ENCODE measurements at places on chromosomes 6 and 20.
A peak's percentile ranks its signal among the peaks of the same experiment; 100 is the strongest.

DNA sequence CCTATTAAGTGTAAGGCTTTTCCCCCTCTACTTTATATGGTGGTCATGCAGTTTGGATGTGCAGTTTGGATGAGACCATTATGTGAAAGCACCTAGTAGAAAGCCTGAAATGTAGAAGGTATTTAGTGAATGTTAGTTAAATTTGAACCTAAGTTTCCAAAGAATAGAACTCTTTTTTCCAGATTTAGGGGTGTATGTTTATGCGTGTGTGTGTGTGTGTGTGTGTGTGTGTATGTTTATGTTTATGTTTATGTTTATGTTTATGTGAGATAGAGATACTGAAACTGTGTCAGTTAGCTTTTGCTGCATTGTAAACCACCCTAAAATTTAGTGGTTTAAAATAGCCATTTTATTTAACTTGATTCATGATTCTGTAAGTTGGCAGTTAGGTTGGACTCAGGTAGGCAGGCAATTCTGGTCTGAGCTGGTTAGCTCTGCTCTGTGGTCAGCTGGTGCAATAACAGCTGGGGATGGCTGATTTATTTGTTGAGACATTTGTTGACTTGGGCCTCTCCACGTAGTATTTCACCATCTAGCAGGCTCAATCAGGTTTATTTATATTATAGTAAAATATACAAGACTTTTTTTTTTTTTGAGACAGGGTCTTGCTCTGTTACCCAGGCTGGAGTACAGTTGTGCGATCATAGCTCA, 54.0 kb downstream of the STK4 start:
- no peaks in the 10 kb centered on the region for H3K27me3 ChIP-seq
- H3K4me1 ChIP-seq, result no peaks in the 10 kb centered on the region
- no peak overlapping the region for H3K4me3 ChIP-seq
- no peaks in the 10 kb centered on the region for H3K36me3 ChIP-seq
- no peak overlapping the region for H3K27ac ChIP-seq

DNA sequence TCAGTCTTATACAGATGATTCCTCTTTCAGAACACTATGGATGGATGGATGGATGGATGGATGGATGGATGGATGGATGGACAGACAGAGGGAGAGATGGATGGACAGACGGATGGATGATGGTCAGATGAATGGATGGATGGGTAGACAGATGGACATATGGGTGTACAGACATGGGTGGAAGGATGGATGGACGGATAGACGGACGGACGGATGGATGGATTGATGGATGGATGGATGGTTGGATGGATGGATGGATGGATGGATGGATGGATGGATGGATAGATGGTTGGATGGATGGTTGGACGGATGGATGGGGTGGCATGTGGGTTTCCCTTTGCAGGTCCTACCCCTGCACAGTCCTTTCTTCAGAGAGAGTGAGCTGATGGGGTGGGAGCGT, 320.7 kb downstream of the CDH4 start:
- H3K27ac ChIP-seq, result no peak overlapping the region
- H3K27me3 ChIP-seq, result no peaks in the 10 kb centered on the region
- no peak for DNase-seq
- H3K36me3 ChIP-seq, result no peaks in the 10 kb centered on the region

- H3K27ac ChIP-seq, result peak overlapping the region; percentile 7
- no peak overlapping the region for H3K4me3 ChIP-seq
- no peaks in the 10 kb centered on the region for H3K36me3 ChIP-seq
- DNase-seq, result no peak
- H3K4me1 ChIP-seq, result peaks cover 37% of the 10 kb centered on the region
- H3K27me3 ChIP-seq, result no peaks in the 10 kb centered on the region
These were observed 84.8 kb downstream of the MRPL14 start for GRCh38 chr6:44042261-44042988.

DNA sequence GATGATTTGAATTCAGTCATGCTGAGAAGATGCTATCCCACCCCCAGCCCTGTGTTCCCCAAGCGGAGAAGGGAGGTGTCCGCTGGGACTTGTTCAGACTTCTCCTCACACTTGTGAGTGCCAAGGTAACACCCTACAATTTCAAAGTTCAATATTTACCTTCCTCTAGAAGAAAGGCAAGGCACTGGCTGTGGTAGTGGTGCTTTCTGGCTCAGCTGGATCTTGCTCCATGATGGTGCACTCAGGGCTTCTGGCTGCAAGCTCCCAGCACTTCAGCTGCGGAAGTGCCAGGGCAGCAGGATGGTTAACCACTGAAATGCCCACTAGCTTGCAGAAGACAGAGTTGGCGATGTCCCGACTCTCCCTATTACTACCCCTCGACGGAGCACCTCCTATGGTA, 135.4 kb downstream of the MTFR2 start:
- no peak for DNase-seq
- peak overlapping the region; percentile 4 for H3K4me3 ChIP-seq
- H3K27me3 ChIP-seq, result no peaks in the 10 kb centered on the region
- H3K36me3 ChIP-seq, result no peaks in the 10 kb centered on the region
- peak overlapping the region; percentile 80 for H3K27ac ChIP-seq

DNA sequence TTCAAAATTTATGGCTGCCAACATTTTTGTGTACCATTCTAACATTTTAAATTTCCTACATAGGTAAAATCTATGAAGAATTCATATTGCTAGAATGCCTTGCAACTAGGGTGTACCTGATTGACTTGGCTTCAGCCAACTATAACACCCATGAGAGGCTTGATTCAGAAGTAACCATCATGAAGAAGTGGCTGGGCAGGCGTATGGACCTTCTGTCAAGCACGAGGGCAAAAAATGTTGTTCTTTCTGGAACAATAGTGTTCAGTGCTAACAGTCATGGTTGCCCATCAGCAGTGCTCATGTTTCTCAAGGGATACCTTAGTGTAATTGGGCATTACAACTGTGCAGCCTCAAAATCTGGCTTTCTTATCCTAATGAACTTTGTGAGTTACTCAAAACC, 42.9 kb downstream of the ID4 start:
- no peaks in the 10 kb centered on the region for H3K4me1 ChIP-seq
- no peak overlapping the region for H3K27ac ChIP-seq
- DNase-seq, result no peak
- no peaks in the 10 kb centered on the region for H3K27me3 ChIP-seq
- no peak overlapping the region for H3K4me3 ChIP-seq
- no peaks in the 10 kb centered on the region for H3K36me3 ChIP-seq

DNA sequence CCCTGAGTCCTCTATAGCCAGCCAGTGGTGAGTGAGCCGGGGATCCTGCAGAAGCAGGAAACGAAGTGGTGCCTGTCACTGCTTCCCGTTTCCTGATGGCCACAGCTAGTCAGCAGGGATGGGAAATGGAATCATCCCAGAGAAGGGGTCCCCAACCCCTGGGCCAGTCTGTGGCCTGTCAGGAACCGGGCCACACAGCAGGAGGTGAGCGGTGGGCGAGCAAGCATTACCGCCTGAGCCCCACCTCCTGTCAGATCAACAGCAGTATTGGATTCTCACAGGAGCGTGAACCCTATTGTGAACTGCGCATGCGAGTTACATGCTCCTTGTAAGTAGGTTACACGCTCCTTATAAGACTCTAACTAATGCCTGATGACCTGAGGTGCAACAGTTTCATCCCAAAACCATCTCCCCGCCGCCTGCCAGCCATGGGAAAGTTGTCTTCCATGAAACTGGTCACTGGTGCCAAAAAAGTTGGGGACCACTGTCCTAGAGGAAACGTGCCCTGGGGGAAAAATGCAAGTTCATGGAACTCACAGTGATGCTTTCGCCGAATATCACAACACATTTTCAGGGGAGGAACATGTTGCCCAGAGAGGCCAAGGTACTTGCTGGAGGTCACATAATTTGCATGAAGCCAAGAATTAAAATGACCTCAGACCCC, 113.8 kb downstream of the JPH2 start:
- H3K4me1 ChIP-seq, result no peaks in the 10 kb centered on the region
- no peaks in the 10 kb centered on the region for H3K27me3 ChIP-seq
- H3K36me3 ChIP-seq, result no peaks in the 10 kb centered on the region
- no peak overlapping the region for H3K4me3 ChIP-seq

- peak overlapping the region; percentile 82 for H3K27ac ChIP-seq
- H3K27me3 ChIP-seq, result no peaks in the 10 kb centered on the region
- H3K36me3 ChIP-seq, result no peaks in the 10 kb centered on the region
- peak overlapping the region; percentile 63 for H3K4me3 ChIP-seq
- DNase-seq, result no peak
These were observed 1.0 kb downstream of the CABLES2 start for GRCh38 chr20:62405981-62406513.

DNA sequence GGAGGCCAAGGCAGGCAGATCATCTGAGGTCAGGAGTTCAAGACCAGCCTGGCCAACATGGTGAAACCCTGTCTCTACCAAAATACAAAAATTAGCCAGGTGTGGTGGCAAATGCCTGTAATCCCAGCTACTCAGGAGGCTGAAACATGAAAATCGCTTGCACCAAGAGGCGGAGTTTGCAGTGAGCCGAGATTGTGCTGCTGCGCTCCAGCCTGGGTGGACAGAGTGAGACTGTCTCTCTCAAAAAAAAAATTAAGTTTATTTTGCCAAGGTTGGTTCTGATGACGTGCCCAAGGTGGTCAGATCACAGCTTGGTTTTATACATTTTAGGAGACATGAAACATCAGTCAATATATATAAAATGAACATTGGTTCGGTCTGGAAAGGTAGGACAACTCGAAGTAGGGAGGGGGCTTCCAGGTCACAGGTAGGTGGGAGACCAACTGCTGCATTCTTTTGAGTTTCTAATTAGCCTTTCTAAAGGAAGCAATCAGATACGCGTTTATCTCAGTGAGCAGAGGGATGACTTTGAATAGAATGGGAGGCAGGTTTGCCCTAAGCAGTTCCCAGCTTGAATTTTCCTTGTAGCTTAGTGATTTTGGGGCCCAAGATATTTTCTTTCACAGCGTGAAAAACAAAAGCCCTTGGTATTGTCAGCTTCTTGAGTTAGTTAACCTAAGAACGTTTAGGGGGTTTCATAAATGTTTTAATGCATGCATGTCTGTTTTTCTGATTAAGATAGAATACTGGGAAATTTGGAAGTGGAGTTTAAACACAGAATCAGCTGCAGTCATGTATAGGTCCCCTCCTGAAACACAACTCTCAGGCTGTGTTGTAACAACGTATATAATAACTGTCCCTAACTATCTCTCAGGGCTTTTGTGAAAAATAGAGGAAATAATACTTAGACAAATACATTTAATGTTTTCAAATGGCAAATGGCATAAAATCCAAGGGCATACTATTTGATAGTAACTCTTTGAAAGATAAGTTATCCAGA, 16.7 kb downstream of the ACOT13 start:
- H3K27ac ChIP-seq, result no peak overlapping the region
- DNase-seq, result no peak
- no peaks in the 10 kb centered on the region for H3K36me3 ChIP-seq
- H3K4me3 ChIP-seq, result no peak overlapping the region

- H3K4me1 ChIP-seq, result no peaks in the 10 kb centered on the region
- no peaks in the 10 kb centered on the region for H3K27me3 ChIP-seq
- no peak for DNase-seq
These were observed 6.4 kb upstream of the SLC22A7 start for GRCh38 chr6:43291708-43292107.

DNA sequence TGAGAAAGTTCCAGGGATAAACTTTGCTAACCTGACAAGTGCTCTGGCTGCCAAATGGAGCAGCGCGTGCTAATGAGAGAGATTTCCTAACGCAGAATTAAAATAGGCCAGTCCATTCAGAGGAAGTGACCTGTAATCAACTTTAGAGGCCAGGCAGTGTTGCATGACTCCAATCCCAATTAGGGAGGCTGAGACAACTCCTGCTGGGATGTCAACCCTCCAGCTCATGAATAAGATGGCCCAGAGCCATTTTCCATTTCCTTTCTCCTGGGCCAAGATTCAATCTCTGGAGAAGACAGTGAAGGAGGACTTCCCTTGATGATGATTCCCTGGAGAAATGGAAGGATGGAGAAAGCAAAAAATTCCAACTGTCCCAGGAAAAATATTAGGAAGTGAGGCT, 241.5 kb upstream of the RNF24 start:
- no peak for DNase-seq
- H3K4me1 ChIP-seq, result no peaks in the 10 kb centered on the region
- no peak overlapping the region for H3K27ac ChIP-seq
- no peak overlapping the region for H3K4me3 ChIP-seq
- H3K27me3 ChIP-seq, result no peaks in the 10 kb centered on the region
- H3K36me3 ChIP-seq, result no peaks in the 10 kb centered on the region

DNA sequence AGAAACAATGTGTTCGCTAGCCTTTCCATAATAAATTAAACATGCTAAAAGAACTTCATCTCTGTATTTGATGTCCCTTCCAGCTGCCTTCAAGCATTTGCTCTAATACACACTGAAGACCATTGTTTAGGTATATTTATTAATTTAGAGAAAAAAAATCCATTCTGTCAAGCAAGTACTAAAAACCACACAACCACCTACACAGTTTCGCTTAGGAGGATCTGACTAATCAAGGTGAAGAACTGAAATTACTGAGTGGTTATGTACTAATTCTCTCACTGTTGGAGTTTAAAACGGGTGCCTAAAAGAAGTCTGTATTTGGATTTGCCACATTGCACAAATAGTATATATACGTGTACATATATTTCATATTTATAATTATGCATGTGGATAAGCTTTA, 58.9 kb downstream of the GMDS start:
- H3K27ac ChIP-seq, result no peak overlapping the region
- H3K36me3 ChIP-seq, result no peaks in the 10 kb centered on the region
- H3K4me3 ChIP-seq, result no peak overlapping the region
- no peaks in the 10 kb centered on the region for H3K4me1 ChIP-seq

DNA sequence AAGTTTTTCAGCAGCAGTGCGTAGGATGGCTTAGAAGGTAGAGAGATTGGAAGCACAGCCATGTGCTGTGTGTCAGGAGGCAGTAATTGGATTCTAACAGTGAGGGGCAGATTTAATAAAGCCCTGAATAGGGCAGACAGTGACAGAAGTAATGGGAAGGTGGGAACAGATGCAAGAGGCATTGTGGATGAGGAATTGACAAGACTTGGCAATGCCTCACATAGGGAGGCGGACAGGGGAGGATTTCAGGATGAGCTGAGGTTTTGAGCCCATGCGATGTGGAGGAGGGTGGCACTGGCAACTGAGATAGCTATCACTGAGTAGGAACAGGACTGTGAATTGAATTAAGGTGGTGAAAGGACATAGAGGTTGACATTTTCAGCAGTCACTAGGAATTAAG, 262.2 kb upstream of the FLRT3 start:
- no peak overlapping the region for H3K27ac ChIP-seq
- H3K4me3 ChIP-seq, result no peak overlapping the region
- H3K27me3 ChIP-seq, result no peaks in the 10 kb centered on the region
- no peaks in the 10 kb centered on the region for H3K4me1 ChIP-seq
- no peak for DNase-seq

DNA sequence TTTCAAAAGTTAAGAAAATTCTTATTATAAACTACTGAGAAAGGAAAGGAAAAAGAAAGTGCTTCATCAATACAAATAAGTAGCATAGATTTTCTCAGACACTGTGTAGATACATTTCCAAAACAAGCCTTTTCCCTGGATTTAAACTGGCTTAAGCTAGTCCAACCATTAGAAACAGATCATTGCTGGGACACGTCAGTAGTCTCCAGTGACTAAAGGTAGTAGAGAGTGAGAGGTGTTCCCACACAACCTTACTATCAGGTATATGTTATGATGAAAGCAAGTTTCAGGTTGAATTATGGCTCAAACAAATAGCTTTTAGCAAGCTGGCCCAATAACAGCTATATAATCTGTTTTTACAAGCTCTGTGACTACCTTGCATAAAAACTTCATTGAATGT, 47.3 kb upstream of the SLC2A12 start:
- no peak for DNase-seq
- no peaks in the 10 kb centered on the region for H3K36me3 ChIP-seq
- H3K4me1 ChIP-seq, result no peaks in the 10 kb centered on the region
- H3K4me3 ChIP-seq, result no peak overlapping the region
- H3K27ac ChIP-seq, result no peak overlapping the region

Data from right atrium auricular region (tissue), 2 donors.